Activated CD4-positive, alpha-beta T cell treated with anti-CD3 and anti-CD28 coated beads for 36 hours (primary cell): ENCODE measurements at places on chromosomes 5 and 9.

GRCh38 chr9:74804018-74804385, 83.7 kb downstream of the TRPM6 start:
- no peak for DNase-seq

- no peak for DNase-seq
Measured at GRCh38 chr5:137782055-137782454, 27.9 kb upstream of the HNRNPA0 start.

DNA sequence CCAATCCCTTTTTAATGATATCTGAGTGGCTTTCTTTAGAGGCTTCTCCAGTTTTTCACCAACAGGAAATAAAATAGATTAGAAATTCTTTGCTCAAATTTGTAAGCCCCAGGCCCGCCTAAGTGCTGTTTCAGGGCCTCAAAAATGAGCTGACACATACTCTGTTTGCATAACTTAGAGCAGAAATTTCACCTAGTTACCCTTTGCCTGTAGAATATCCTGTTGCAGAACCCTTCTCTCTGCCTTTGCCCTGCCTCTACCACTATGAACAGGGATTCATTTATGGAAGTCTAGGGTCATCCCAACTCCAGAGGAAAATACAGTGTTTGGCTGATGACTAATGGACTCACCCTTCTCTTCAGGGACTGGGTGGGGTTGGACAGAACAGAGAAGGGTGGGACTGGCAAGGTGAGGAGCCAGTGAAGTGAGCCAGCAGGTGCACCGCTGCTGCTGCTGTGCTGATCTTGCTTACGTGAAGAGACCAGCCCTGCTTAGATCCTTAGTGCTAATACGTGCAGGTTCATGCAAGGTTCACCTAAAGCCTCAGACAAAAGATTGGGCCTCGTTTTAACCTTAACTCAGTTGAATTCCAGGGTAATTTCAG, 22.8 kb downstream of the OSTF1 start:
- no peak for DNase-seq

- peak; percentile 17 for DNase-seq
Measured at GRCh38 chr5:74766418-74766848, 484 bp downstream of the GFM2 start.

- no peak for DNase-seq
Measured at GRCh38 chr5:9482381-9482780, 63.5 kb downstream of the SEMA5A start.

DNA sequence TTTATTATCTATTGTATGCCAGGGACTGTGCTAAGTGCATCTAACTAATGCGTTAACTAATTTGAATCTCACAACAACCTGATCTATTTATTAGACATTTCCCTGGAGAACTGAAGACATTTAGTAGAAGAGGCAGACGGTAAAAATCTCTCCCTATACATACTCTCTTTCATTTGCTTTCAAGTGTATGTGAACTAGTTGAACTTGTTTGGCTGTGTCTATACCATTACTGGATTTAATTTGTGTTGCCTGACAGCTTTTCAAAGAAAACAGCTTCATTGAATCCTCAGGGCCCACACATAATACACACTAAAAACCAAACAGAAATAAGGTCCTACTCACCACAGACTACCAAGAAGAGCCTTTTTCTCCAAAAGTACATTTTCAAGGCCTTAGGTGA, 133.6 kb upstream of the NR3C1 start:
- no peak for DNase-seq

DNA sequence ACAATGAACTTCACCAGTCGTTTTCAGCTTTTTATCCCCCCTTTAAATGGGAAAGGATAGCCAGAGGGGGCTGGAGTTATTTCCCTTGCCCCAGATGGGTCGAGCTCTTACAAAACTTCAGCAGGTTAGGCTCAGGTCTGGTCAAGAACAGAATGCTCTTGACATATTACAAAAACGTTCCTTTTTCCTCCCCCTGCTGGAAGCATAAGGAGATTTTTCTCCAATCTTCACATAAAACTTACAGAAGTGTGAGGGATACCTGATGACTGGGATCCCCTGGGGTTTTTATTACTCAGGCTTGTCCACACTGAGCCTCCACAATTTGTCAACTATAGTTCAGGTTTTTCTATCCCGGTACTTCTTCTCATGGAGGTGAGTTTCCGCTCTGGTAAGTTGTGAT, 60.8 kb downstream of the CSF2 start:
- DNase-seq = no peak

DNA sequence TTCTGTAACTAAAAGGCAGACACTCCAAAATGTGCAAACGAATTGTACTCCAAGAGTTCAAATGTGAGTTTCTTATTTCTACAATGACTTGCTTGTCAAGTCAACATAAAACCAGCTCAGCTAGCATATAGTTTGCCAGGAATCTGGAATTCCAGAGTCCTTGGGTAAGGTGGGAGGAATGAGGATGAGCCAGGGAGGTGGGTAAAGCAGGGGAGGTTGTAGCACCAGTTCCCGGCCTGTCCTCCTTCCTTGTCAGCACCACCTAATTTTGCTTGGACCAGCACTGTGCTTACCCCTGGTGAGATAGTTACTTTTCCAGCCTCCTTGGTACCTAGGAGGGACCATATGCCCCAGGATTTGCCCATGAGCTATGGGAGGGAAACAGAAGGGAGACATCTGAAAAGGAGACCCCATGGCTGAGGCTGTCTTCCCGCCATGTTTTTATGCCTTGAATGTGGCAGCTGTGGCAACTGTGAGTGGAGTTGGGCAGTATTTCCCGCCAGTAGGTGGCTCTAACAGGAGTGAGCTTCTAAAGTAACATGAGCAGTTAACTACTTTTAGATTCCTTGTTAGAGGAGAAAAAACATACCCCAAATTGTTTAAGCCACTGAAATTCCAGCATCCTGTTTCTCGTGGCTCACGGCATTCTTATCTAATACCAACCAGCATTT, 302.5 kb downstream of the TENT4A start:
- DNase-seq = no peak

DNA sequence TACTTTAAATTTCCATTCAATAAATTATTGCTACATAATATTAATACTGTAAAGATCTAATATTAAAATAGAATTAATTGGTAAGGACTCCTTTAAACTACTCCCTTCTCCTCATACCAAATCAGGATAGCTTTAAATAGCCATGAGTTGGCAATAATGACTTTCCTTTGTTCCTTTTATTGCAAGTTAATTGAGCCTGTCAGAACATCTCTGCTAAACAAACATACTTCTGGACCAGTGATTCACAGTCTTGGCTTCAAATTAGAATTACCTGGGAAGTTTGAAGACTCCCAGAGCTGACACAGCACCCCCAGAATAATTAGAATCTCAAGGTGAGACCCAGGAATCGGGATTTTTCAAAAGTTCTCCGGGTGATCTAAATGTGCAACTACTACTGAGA, 18.7 kb downstream of the C5orf58 start:
- no peak for DNase-seq

- no peak for DNase-seq
Measured at GRCh38 chr9:75359638-75360037, 271.3 kb downstream of the OSTF1 start.

DNA sequence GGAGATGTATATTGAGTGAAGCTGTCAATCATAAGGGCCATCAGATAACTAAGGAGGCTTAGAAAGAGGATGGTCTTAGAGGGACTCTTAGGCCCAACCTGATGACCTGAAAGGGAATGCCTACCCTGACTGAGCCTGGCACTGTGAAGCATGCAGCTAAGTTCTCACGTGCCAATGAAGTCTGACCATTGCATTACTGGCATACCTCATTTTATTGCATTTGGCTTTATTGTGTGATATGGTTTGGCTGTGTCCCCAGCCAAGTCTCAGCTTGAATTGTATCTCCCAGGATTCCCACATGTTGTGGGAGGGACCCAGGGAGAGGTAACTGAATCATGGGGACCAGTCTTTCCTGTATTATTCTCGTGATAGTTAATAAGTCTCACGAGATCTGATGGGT, 421.6 kb upstream of the SGCD start:
- DNase-seq = no peak

DNA sequence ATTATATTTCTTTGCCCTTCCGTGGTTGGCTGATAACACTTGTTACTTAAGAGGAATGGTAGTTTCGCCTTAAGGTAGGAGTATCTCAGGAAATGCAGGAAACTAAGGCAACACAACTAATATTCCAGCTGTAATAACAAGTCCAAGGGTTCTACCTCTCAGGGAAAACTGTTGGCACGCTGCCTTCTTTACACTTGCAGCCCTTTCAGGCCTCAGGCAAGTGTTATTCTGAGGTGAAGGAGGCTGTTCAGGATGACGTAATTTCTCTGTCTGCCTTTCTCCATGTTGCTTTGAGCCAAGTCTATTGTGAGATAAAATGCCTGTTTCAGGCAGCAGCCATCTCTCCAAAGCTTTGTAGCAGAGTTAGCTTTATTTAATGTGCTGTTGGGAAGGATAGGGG, 38.0 kb downstream of the VCAN start:
- DNase-seq = no peak

DNA sequence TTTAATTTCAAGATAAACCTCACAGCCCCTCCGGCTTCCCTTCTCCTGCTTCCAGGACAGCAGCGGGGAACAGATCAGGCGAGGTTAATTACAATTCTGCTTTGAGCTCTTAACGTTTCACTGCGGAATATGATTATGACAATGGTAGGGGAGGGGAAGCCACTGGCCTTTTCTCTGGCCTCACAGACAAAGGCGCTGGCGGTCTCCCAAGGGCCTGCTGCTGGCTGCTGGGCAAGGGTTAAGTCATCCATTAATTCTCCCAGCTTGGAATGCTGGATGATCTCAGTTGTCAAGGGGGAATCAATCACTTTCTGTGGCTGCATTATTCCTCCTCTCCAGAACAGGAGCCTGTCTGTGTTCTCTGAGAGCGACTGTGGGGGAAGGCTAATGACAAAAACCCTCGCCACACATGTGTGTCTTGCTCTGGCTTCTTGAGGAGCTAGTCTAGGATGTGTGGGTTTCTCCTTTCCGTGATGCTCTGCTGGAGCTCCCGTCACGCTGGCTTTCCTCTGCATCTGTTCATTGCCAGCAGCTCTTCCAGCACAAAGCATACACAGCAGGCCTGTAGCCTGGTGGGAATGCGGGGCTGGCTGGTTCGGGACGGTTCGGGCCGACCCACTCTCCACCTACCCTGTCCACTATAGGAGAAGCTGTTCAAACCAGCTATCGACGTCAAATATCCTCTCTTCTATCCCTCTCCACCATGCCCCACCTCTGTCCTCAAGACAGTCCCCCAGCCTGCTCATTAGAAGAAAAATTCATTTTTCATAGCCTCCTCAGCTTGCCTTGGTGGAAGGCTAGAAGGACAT, 82.8 kb downstream of the DCP2 start:
- DNase-seq = no peak

GRCh38 chr5:163473635-163474243, 13.3 kb downstream of the HMMR start:
- no peak for DNase-seq

DNA sequence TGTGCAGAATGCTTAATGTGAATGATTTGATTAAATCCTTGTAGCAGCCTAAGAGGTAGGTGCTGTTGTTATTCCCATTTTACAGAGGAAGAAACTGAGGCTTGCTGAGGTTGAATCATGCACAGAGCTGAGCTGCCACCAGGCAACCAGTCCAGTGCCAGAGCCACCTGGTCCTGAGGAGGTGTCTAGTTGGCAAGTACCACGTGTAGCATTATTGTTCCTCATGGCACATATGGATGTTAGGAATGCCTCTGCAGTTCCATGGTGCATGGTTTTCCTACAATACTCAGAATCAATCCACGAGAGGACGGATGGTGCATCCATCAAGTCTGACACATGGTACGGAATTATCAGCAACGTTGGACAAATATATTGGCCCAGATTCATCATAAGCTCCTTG, 8.9 kb downstream of the UBE2QL1 start:
- no peak for DNase-seq

GRCh38 chr5:57097526-57097925, 76.3 kb upstream of the GPBP1 start:
- DNase-seq = no peak

DNA sequence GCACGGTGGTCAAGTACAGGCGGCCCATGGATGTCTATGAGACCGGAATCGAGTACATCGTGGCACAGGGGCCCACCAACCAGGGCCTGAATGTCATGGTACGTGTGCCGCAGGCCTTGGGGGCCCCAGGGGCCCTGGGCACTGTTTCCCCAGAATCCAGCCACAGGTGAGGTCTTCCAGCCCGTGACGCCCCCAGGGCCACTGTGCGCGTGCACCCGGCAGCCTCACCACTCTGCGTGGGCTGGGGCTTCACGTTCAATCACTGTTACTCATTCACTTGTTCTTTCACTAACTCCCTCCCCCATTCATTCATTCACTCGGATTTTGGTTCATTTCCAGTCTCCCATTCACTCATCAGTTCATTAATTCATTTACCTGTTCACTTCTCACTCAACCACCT, 12.6 kb downstream of the ADAMTSL2 start:
- DNase-seq = no peak

DNA sequence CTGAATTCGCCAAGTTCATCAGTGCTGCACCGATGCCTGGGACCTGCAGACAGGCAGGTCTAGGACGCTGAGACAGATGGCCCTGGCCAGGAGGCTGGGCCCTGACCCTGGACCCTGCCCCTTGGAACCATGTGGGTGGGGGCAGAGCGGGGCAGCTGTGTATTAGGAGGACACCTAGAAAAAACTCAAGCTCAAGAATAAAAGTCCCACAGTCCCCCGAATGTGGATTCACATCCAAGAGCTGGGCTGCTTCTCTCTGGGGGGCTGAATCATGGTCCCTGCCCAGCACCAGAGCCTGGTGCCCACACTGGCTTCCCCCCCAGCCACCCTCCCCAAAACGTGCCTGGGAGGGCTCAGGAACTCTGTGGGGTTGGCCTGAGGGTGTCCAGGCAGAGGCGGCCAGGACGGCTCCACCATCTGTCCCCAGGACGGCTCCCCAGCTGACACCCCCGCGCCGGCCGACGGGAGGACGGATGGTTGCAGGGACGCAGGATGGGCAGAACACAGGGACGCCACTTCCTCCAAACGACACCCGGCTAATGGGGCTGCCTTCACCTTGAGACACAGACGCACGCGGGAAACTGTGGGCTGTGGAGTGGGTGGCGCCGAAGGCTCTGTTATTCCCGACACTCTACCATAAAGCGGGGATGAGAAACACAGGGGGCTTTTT, 34.9 kb downstream of the EXD3 start:
- DNase-seq = no peak

- no peak for DNase-seq
Measured at GRCh38 chr5:149795360-149795759, 65.2 kb downstream of the PPARGC1B start.

- no peak for DNase-seq
Measured at GRCh38 chr9:126001581-126002225, 254.5 kb downstream of the PBX3 start.

DNA sequence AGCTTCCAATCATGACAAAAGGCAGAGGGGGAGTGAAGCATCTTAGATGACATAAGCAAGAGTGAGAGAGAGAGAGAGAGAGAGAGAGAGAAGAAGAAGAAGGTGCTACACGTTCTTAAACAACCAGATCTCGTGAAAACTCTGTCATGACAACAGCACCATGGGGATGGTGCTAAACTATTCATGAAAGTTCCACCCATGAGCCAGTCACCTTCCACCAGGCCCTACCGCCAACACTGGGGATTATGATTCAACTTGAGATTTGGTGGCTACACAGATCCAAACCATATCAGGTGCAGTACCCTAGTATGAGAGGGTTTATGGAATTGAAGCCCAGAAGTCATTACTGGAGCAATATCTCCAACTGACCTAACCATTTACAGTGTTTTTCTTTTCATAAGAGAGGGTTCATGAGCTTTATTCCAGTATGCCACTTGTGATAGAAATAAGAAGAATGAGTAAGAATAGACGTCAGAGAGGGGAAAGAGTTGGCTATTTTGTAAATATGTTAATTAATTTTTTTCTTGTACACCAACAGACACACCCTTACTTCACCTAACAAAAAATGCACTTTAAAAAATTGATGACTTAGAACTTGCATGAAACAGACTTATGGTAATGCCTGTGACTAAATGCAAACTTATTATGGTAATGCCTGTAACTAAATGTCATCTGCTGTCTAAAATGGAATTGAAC, 680.4 kb upstream of the ITGA1 start:
- DNase-seq = no peak
